ENCODE measurements at places on chromosomes 3 and 15.

GRCh38 chr3:70400194-70400593, 87.8 kb upstream of the MDFIC2 start:
- DNase-seq, result no peak

DNA sequence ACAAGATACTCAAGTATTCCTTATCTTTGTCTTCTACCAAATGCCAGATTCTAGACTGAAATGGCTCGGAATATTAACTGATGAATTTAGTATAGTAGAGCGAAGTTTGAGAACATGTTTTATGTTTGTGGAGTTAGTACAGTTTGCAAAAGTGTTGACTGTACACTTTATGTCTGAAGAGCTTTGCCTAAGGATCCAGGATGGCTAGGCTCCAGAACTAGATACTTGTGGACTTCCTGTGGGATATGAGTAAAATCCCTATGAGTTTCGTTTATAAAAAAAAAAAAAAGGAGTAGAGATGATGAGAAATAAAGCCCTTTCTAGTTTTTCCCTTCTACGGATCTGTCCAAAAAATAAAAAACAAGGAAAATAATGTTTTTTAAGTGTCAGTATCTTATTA, 96.7 kb downstream of the TP63 start:
- DNase-seq, result no peak

DNA sequence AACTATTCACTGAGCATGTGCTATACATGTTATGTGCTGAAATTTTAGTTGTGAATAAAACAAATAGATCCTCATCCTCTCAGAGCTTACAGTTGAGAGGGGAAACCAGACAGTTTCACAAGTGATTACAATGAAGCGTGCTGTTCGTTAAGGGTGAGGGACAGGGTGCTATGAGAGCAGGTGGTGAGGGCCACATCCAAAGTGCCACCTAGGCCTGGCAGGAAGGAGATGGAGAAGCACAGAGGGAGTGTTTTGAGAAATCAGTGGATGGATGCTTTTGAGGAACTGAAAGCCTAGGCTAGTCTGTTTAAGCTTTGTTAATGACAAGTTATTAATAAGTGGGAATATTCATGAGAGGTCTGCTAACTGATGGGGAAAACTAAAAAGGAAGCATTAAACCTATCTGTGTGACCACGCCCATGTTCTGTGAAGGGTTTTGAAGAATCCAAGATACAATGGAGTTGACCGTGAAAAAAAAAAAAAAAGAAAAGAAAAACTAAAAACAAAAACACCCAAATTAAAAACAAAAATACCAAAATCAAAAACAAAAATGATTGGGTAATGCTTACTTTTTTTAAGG, 7.3 kb downstream of the MCTP2 start:
- no peak for DNase-seq

DNA sequence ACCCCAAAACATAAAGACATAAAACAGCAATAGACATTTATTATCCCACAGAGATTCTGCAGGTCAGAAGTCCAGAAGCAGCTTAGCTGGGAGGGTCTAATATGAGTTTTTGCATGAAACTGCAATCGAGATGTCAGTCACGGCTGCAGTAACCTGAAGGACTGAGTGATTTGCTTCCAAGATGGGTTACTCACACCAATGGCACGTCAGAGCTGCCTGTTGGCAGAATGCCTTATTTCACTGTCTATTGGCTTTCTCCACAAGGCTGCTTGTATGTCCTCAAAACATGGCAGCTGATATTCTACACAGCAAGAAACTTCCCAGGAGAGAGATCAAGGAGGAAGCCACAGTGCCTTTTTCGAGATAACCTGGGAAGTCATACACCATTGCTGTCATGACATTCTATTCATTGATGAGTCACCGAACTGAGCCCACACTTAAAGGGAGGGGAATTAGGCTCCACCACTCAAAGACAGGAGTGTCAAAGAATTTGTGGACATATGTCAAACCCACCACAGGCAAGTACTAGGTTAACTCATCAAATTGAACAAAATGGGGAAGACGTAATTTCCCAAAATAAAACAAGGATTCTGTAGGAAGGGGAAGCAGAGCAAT, 122.2 kb downstream of the SYNPR start:
- DNase-seq, result no peak

GRCh38 chr3:38354588-38355330, 8.2 kb downstream of the XYLB start:
- peak; percentile 2 for DNase-seq

- DNase-seq, result no peak
These were observed 20.7 kb downstream of the TIMP4 start for GRCh38 chr3:12138044-12138443.

DNA sequence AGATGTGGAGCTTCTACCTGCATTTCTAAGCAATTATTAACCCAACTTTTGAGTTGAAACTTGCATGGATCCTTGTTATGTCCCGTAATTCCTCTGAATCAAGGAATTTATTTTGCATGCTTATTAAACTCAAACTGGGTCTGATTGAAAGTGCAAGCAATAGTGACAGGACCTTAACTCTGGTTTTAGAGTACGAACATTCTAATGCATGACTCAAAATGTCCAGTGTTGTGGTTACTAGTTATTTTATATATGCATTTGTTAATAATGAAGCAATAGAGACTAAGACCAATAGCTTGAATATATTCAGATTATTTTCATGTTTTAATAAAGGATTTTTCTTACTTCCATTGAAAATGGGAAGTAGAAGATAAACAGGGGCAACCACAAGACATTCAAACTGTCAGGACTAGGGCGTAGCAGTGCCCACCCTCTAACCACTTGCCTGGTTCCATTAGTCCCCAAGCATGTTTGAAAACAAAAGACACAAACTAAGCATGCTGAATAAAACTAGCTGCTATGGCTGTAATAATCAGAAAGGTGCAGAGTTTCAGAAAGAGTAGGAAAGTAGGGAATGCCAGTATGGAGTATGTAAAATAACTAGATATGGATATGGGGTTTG, 28.1 kb downstream of the OIP5 start:
- no peak for DNase-seq

GRCh38 chr15:90686435-90687218, 30.5 kb upstream of the BLM start:
- no peak for DNase-seq

GRCh38 chr3:56985878-56986277, 74.6 kb upstream of the SPATA12 start:
- no peak for DNase-seq

GRCh38 chr3:39013289-39013688, 38.5 kb downstream of the SCN11A start:
- DNase-seq, result no peak

DNA sequence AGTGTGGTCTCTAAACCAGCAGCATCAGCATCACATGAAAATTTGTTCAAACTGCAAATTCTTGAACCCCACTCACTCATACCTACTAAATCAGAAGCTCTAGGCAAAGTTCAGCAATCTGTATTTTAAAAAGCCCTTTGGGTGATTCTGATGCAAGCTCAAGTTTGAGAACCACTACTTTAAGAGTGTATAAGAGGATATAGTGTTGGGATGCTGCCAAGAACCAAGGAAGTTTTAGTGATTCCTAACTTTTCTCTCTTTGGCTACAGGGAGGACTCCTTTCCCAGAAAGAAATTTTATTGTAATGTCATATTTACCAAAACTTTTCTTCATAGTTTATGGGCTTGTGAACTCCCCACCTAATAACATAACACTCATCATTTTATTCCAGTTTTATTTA, 422.2 kb downstream of the TBC1D5 start:
- DNase-seq, result no peak

- DNase-seq, result no peak
These were observed 49.5 kb downstream of the CYP11A1 start for GRCh38 chr15:74317820-74318375.
